ENCODE measurements at places on chromosomes 6 and 20. TPM values are rescaled to one million over a fixed set of nuclear protein-coding genes. Genes with fewer than 3 reads are reported as not detected.

ECT2L gene
- total RNA-seq, result not detected

NR2E1 gene
- total RNA-seq, result not detected

PDYN gene
- not detected for total RNA-seq

LAMA5 gene
- 86.9 TPM for total RNA-seq

JPH2 gene
- 7.6 TPM for total RNA-seq

DNA sequence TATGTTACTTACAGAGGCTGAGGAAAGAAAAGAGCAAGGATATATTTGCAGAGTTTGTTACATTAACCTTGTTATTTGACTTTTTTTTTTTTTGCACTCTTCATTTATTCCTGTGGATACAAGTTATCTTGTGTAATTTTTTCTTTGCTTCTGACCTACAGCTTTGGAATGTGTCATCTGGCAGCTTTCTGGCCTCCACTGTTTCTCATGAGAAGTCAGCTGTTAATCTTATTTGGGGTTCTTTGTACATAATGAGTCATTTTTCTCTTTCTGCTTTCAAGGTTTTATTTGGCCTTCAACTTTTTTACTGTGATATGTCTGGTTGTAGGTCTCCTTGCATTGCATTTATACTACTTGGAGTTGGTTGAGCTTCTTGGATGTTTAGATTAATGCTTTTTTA lies 333.4 kb downstream of the SMOC2 start:
- H3K4me1 ChIP-seq, result no peaks in the 10 kb centered on the region
- DNase-seq, result no peak
- H3K27ac ChIP-seq, result no peak overlapping the region
- H3K4me3 ChIP-seq, result no peak overlapping the region

GRCh38 chr20:15774926-15775325 lies 798.3 kb downstream of the KIF16B start:
- H3K4me3 ChIP-seq, result no peak overlapping the region
- H3K27ac ChIP-seq, result no peak overlapping the region
- no peaks in the 10 kb centered on the region for H3K27me3 ChIP-seq
- no peaks in the 10 kb centered on the region for H3K36me3 ChIP-seq

- no peaks in the 10 kb centered on the region for H3K36me3 ChIP-seq
- H3K27me3 ChIP-seq, result no peaks in the 10 kb centered on the region
- H3K27ac ChIP-seq, result no peak overlapping the region
- H3K4me1 ChIP-seq, result no peaks in the 10 kb centered on the region
Observed at GRCh38 chr20:6384380-6384779, 261.6 kb upstream of the FERMT1 start.

DNA sequence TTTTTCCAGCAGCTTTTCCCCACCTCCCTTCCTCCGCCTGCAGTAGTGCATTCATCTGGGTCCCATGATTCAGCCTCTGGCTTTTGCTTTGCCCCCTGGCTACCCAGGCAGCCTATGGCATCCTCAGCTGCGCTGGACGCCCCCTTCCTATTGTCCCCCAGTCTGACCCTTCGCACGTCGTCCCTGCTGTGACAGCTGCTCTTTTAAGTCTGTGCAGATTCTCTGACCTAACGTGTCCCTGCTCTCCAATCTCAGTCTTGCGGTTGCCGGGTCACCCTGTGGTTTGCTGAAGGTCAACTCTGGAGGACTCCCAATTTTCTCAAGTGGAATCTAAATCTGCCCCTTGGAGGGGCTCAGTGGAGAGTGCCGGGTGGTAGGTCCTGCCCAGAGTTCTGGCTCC lies 294.3 kb downstream of the CDC5L start:
- H3K4me3 ChIP-seq, result no peak overlapping the region
- H3K4me1 ChIP-seq, result no peaks in the 10 kb centered on the region
- no peak for DNase-seq
- H3K27me3 ChIP-seq, result no peaks in the 10 kb centered on the region

DNA sequence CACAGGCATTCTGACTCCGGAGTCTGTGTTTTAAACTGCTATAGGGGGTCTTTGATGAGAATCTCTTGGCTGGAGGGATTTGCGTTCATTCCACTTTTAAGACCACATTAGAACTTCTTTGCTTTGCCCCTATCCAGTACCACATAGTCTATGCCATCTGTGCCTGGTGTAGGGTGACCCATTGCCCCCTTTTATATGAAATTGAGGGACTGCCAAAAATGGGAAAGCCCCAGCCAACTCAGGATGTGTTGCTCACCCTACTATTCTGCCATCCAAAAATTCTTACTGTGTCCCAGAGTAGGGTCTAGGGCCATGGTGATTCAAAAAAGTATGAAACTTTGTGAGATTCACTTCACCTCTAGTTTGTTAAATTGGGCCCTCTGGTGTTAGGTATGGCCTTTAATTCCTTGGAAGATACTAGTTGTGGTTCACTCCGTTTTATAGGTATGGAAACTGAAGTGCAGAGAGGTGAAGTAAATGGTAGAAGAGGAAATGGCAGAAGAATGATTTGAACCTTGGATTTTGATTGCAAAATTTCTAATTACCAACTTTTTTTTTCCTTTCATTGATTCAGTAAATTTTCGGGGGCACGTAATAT lies 1.4 kb downstream of the PFDN4 start:
- H3K27me3 ChIP-seq, result no peaks in the 10 kb centered on the region
- H3K27ac ChIP-seq, result no peak overlapping the region
- peaks cover 14% of the 10 kb centered on the region for H3K4me1 ChIP-seq
- peaks cover 5% of the 10 kb centered on the region for H3K36me3 ChIP-seq

Measured in stomach (tissue), 19 donors.